ENCODE measurements at places on chromosomes 5 and 9.

DNA sequence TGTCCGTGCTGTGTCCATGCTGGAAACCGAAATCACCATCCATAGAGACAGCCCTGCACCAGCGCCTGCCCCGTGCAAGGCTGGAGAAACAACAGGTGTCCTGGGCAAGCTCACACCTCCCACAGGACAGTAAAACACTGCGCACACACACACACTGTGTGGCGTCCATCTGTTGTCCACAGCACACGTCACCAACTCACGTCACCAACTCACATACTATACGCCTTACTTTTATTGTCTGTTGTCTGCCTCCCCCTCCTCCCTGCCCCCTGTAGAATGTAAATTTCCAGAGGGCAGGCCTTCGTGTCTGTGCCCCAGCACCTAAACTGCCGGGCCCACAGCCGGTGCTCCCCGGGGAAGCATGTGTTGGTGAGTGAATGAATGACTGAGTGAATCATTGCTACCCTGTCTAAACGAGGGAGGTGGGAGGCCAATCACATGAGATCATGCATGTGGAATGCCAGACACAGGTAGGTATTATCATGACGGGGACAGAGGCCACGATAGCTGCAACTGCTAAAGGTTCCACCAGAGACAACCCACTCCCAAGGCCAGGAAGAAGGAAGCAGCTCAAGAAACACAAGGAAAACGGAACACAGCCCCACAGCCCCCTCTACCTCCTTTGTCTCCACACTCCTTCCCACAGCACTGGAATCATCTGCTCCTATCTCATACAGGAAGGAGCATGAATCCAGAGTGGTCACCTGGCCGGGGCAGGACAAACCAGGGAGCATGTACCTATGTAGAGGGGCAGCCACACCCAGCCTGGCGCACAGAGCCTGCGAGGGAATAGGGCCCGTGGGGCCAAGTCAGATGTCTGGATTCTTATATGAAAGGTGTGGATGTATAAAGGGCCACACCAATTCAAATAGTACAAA lies 41.9 kb downstream of the STK10 start:
- DNase-seq, result no peak

DNA sequence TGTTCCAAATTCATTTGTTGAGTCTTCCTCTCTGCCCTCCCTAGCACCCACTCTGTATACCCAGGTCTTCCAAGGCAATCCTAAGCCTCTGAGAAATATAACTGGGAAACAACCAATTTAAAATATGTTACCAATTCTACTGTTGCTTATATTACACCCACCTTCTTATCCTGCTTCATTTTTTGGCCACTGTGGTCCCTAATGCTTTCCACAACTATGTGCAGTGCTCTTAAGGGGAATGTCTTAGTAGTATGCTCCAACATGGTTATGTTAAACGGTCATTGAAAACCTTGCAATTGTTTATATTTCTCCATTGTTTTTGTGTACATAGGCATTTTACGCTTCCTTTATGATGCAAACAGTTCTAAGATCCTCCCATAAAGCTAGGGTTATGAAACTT lies 273.1 kb upstream of the HAPLN1 start:
- DNase-seq, result no peak

- no peak for DNase-seq
These were observed 3.9 kb upstream of the NKD2 start for GRCh38 chr5:1004461-1005248.

GRCh38 chr5:138706655-138707480 lies 46.4 kb upstream of the CTNNA1 start:
- no peak for DNase-seq

DNA sequence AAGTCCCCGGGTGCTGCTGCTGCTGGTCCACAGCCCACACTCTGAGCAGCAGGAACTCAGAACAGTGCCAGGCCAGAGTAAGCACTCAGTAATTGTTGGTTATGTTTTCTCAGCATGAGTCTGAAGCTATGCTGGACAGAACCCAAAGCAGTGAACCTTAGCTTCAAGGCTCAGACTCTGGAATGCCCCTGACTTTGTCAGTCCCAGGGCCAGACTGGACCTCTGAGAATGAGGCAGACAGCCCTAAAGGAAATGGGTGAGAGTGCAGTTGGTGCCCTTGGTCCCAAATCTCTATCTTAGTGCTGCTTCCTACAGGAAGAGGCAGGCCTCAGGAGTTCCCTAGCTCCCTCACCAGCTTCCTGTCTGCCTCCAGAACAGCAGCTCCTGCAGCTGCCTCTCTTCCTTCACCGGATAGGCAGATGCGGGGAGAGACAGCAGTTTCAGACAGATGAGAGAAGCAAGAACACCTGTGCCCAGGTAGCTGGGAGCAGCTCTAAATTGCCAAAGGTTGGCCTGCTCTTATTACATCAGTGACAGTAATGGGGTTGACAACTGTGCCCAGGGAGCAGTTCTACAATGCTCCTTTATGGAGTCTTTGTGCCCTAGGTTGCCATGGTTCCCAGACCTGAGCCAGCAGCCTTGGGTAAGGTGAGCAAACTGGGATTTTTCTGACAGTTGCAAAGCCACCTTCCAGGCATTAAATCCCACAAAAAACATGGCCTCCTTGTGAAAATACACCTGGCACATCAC lies 82.2 kb upstream of the CXCL14 start:
- DNase-seq, result no peak

DNA sequence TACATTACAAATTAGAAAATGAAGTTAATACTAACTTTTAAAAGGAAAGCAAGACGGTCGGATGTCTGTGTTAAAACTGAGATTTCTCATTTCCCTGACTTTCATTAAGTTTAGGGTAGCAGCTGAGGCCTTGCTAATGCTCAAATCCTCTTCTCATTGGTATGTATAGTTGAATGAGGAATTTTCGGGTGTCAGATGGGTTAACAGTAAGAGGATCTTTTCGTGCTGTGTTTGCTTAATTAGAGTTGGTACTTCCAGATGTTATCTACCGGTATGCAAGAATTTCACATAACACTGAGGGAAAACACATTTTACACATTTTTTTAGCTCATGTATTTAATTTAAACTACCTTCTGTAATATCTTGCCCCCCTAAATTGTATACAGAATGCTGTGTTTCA lies 168.2 kb upstream of the CTNND2 start:
- no peak for DNase-seq

GRCh38 chr5:40743771-40744170 lies 12.0 kb downstream of the TTC33 start:
- no peak for DNase-seq

DNA sequence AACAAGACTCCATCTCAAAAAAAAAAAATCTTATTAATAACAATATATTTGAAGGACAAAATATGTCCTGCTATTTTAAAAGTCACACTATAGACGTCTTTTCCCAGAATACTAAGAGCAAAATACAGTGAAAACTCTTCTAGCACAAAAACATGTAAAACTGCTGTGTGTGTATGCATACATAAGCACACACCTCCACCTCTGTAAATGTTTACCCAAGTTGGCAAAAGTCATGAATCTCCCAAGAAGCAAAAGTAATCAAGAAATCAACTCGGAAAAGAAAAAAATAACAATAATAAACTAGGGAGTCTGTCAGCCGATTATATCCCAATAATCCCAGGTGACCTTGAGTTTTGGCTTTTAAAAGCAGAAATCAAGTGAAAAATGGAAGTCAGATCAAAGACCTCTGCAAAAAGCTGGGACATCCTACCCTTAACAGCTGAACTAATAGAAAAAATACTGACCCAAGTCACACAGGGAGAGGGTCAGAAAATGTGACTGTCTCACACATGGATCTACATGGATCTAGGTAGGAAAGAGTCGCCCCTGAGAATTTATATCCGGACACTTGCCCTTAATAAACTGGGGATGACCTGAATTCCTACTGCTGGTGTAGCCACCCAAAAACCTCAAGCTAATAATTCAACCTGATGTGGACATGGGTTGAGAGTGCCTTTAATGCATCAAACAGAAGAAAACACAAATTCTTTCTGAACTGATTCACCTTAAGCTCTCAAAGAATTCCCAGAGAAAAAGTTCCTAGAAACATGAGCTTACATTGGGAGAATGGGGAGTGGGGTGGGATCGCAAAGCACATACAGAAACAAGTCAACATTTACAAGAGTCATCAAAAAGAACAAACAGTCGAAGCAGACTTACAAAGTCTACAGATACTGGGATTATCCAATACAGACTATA lies 29.9 kb downstream of the LPAR1 start:
- DNase-seq, result no peak

Data from GM18507 (cell line).